Bone marrow (tissue), 2 donors: ENCODE measurements at places on chromosomes 2 and 18.

GRCh38 chr2:151189125-151189524 is 72.5 kb downstream of the RBM43 start:
- no peak for DNase-seq

- DNase-seq: no peak
Measured at GRCh38 chr2:164538240-164538866, 82.9 kb downstream of the GRB14 start.

DNA sequence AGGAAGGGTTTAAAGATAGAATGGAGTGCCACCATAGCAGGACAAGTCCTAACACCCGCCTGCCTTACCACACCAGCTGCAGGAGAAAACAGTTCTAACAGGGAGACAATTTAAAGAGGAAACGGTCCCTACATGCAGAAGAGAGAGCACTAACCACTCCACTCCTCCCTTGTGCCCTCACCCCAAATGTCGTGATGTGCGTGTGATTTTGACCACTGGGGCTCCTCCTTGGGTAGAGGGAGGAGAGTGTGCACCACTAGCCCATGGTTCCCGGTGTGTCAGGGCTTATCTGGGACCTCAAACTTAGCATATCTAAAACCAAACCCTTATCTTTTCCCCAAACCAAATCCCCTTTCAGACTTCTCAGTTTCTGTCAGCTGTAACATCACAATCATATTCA is 105.5 kb upstream of the CCDC68 start:
- DNase-seq: no peak

DNA sequence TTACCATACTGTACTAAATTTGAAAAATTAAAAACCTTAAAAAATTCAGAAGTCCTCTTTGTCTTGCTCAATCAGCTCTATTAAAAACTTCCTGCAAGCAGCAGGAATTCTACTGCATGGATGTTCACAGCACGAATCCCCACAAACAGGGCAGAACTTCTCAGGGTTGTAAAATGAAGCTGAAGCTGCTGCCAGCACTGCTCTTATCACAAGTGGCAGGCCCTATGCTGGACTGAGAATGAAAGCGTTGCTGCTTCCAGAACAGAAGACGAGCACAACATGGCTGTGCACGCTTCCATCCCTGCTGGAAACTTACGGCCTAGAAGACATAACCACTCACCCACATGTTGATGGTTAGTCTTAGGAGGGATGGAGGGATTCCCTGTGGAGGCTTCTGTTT is 134.0 kb downstream of the RAB3GAP1 start:
- no peak for DNase-seq

GRCh38 chr2:233303252-233303651 is 4.4 kb upstream of the SAG start:
- DNase-seq: no peak

DNA sequence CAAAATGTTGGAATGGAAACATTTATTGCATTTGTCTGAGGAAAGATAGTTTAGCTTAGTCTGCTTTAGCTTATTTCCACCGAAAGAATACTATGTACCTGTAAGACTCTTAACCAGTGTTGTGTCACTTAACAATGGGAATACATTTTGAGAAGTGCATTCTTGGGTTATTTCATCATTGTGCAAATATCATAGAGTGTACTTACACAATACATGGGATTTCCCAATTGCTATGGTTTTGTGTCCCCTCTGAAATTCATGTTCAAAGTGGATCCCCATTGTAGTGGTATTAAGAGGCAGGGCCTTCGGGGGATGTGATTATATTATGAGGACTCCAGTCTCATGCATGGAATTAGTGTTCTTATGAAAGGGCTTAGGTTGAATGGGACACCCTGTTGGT is 249.4 kb upstream of the UBE2E3 start:
- no peak for DNase-seq

DNA sequence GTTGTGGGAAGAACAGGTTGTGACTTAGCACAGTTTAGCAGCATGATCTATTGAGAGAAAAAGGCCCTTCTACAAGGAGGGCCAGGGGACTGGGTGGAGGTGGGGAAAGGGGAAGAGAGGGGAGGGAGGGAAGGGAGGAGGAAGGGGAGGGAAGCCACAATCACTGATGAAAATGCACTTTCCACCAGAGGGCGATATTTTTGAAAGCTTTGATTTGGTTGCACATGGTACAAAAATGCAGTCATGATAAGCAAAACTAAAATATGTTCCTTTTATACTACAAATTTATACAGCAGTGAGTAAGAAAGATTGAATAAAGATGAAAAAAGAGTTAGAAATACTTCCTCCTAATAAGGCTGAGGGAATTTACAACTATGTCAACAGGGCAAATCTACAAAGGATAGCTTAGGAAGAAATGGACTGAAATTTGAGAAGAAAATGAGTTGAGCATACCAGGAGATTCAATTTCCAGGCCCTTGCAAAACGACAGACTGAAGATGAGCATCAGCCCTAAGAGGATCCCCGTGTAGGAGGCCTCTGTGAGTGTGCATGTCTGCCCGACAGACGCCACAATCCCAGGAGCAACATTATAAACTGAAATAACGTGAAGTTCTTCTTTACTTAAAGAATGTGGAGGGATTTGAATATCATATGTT is 17.2 kb downstream of the SH3YL1 start:
- peak; percentile 56 for DNase-seq

DNA sequence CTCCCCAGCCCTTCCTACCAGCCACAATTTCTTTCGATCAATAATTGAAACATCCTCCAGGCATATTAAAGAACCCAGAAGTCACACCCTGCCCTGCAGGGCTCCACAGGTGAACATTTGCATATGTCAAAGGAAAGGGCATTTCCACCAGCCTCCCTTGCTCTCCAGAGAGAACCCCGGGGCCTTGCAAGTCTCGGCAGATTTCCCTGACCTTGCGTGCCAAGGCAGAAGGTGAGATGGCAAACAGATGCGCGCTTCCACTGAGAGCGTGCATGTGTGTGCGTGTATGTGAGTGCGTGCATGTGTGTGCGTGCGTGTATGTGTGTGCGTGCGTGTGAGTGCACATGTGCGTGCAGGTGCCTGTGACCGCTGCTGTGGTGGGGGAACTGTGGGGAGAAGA is 120.3 kb downstream of the INO80D start:
- no peak for DNase-seq

DNA sequence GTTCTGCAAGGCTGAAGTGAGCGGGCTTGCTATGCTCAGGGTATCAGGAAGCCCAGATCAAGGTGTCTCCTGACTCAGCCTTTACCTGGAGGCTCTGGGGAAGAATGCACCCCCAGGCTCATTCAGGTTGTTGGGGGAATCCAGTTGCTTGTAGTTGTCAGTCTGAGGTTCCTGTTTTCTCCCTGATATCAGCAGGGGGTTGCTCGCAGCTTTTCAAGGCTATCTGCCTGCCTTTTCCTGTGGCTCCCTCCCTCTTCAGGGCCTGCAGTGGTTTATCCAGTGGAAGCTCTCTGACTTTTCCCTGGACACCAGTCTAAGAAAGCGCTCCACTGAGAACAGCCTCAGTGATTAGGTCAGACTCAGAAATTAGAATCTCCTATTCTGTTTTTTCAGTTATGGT is 116.6 kb downstream of the PTPRM start:
- no peak for DNase-seq

GRCh38 chr2:161177969-161178368 is 17.7 kb downstream of the TANK start:
- DNase-seq: no peak

DNA sequence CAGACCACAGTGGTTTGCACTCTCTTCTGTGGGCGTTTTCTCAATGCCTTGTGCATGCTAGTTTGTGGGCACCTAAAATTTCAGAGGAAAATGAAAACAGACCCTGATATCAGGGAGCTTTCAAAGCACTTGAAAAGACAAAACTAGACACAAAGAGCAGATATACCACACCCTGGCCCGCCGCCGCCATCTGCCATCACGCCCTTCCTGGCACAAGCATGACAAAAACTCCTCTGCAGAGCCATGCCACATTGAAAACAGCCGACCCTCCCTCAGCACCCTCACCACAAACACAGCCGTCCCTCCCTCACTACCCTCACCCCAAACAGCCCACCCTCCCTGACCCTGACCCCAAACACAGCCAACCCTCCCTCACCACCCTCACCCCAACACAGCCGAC is 84.8 kb upstream of the RAB6C start:
- no peak for DNase-seq

- no peak for DNase-seq
Measured at GRCh38 chr2:53646788-53647187, 120.8 kb upstream of the CHAC2 start.

- no peak for DNase-seq
Measured at GRCh38 chr2:188199716-188200128, 92.0 kb upstream of the GULP1 start.

DNA sequence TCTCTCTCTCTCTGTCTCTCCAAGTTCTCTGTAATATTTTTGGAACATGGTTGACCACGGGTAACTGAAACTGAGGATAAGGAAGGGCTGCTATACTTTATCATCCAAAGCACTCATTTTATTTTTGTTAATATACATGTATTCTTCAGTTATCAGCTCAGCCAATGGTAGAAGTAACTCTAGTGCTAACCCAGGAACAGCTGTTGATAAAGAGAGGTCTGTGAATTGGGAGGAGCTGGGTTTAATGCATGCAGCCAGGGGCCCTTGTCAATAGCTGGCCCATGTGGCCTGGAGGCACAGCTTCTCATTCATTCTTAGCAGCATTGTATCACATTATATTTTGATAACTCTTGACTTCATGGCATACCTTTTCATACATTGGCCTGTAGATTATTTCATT is 401.6 kb downstream of the EPHA4 start:
- DNase-seq: no peak

- no peak for DNase-seq
Measured at GRCh38 chr2:10531874-10532637, 83.9 kb upstream of the ODC1 start.

- DNase-seq: no peak
Measured at GRCh38 chr18:75745147-75745546, 317.6 kb upstream of the SMIM21 start.

GRCh38 chr2:241364781-241365180 is 8.7 kb downstream of the FARP2 start:
- DNase-seq: no peak
